GM12878 (cell line): ENCODE measurements at places on chromosomes 3 and 15.

DNA sequence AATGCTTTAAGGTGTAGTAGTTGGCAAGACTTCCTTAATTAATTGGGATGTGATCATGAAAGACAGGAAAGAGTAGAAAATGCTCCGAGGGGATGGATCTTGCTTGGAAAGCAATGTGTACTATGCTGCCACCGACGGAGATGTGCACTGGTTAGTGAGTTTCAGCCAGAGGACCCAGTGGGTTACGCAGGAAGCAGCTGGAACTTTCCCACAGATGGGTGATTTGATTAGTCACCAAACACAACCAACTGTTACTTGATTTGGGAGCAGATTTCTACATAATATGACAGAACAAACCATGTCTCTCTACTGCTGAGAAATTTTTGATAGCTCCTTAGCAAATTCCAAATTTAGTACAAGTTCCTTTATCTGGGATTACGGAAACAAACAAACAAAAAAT, 245.4 kb upstream of the MCTP2 start:
- H3K36me3 ChIP-seq, result no peaks in the 10 kb centered on the region
- no peaks in the 10 kb centered on the region for H3K27me3 ChIP-seq
- H3K27ac ChIP-seq, result no peak overlapping the region
- no peak for DNase-seq
- H3K4me3 ChIP-seq, result no peak overlapping the region

- H3K4me3 ChIP-seq, result no peak overlapping the region
- no peaks in the 10 kb centered on the region for H3K36me3 ChIP-seq
- H3K27me3 ChIP-seq, result no peaks in the 10 kb centered on the region
These were observed 169.1 kb upstream of the CCDC54 start for GRCh38 chr3:107208100-107208499.

DNA sequence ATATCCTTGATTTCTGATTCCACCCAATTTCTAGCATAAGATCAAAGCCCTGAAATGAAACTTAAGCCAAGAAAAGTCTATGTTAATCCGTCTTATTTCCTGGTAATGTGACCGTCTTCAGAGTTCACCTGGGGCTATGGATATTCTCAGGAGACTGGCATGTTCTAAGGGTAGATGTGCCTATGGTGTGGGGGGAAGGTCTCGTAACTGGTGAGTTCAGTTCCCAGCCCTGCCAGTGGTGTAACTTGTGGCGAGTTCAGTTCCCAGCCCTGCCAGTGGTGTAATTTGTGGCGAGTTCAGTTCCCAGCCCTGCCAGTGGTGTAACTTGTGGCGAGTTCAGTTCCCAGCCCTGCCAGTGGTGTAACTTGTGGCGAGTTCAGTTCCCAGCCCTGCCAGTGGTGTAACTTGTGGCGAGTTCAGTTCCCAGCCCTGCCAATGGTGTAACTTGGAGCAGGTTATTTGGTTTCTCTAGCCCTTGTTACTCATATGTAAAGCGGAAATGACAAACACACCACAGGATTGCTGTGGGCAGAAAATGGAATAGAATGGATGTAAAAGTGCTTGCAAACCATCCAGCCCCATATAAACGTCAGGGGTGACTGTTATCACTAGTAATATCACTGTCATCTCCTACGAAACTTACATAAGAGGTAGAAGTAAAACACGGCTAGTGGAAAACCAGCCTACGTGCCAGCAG, 30.4 kb downstream of the SLC51A start:
- no peak for DNase-seq
- H3K27me3 ChIP-seq, result no peaks in the 10 kb centered on the region
- no peak overlapping the region for H3K27ac ChIP-seq
- H3K4me3 ChIP-seq, result no peak overlapping the region
- peaks cover 31% of the 10 kb centered on the region; the same call in 1 of the 2 replicates for H3K36me3 ChIP-seq
- H3K4me1 ChIP-seq, result no peaks in the 10 kb centered on the region

GRCh38 chr3:113531826-113532697, at the start of gene SIDT1:
Gene SIDT1, plus strand, starts transcription at chr3:113532555. Its CDS starts 467 bp downstream, at chr3:113533022.
- H3K36me3 ChIP-seq, result peaks cover under 1% of the 10 kb centered on the region
- peak within 1 kb of the TSS; percentile 97 for H3K4me3 ChIP-seq
- DNase-seq, result peak; percentile 71

- H3K4me1 ChIP-seq, result no peaks in the 10 kb centered on the region
- no peaks in the 10 kb centered on the region for H3K27me3 ChIP-seq
- H3K4me3 ChIP-seq, result no peak overlapping the region
- no peaks in the 10 kb centered on the region for H3K36me3 ChIP-seq
- DNase-seq, result no peak
- no peak overlapping the region for H3K27ac ChIP-seq
These were observed 100.4 kb upstream of the NDN start for GRCh38 chr15:23787346-23788105.

GRCh38 chr15:89197503-89197971, 23.8 kb downstream of the RLBP1 start:
- no peaks in the 10 kb centered on the region for H3K4me1 ChIP-seq
- no peak overlapping the region for H3K4me3 ChIP-seq
- no peak for DNase-seq
- H3K27me3 ChIP-seq, result no peaks in the 10 kb centered on the region
- H3K36me3 ChIP-seq, result no peaks in the 10 kb centered on the region
